ENCODE measurements at places on chromosomes 2 and 18.

DNA sequence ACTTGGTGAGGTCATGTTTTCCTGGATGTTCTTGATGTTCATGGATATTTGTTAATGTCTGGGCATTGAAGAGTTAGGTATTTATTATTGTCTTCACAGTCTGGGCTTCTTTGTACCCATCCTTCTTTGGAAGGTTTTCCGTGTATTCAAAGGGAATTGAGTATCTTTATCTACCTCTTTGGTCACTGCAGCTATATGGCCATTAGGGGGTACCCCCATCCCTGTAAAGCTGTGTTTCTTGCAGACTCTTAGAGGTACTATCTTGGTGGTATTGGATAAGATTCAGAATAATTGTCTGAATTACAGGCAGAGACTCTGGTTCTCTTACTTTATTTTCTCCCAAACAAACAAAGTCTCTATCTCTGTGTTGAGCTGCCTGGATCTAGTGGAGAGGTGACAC is 401.6 kb upstream of the FSIP2 start:
- no peak for DNase-seq

GRCh38 chr2:61179701-61180639 is 18.0 kb downstream of the C2orf74 start:
- no peak for DNase-seq

- DNase-seq = no peak
Measured at GRCh38 chr2:230178546-230179485, 41.0 kb downstream of the SP110 start.

- no peak for DNase-seq
Measured at GRCh38 chr18:9700261-9700796, 7.8 kb upstream of the RAB31 start.

DNA sequence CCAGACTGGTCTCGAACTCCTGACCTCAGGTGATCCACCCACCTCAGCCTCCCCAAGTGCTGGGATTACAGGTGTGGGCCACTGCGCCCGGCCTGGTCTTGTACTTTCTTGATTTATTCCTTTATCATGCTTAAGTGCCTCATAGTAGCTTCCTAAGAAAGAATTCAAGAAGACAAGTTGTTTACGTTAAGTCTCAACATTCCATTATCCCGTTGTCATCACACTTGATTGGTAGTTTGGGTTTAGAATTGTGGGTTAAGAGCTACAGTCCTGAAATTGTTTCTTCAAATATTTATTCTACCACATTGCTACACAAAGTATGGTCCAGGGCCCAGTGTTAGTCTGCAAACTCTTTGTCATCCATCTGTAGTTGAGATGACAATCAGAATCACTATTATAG is 194.0 kb downstream of the VWC2L start:
- no peak for DNase-seq

GRCh38 chr2:175624785-175625184 is 377.3 kb downstream of the LNPK start:
- DNase-seq = no peak

- DNase-seq = no peak
Measured at GRCh38 chr2:120587279-120587996, 148.2 kb upstream of the GLI2 start.

- peak; percentile 62 for DNase-seq
Measured at GRCh38 chr2:26942543-26943295, 27.7 kb upstream of the MAPRE3 start.
